ENCODE measurements at places on chromosomes 5 and 9. TPM values are rescaled to one million over a fixed set of nuclear protein-coding genes. Genes with fewer than 3 reads are reported as not detected.

GRCh38 chr5:39076101-39076756 is 2.0 kb upstream of the RICTOR start:
- DNase-seq: no peak

GRCh38 chr5:14859980-14860379 is 11.6 kb downstream of the ANKH start:
- no peak for DNase-seq

DNA sequence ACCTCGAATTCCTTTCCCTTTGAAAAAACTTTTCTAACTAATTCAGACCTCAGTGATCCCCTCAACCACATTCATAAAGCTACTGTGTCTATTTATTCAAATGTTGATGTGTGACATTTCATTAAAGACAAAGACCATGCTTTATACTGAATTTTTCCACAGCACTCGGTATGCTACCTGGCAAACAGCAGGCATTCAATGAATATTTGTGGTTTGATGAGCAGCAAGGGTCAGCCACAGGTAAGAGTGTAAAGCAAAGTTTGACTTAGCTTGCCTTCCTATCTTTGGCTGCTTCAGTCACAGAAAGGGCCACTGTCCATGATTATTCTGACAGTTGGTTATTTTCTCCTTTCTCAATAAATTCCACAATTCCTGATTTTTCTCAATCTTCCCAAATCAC is 5.1 kb upstream of the CDC42SE2 start:
- DNase-seq: no peak

DNA sequence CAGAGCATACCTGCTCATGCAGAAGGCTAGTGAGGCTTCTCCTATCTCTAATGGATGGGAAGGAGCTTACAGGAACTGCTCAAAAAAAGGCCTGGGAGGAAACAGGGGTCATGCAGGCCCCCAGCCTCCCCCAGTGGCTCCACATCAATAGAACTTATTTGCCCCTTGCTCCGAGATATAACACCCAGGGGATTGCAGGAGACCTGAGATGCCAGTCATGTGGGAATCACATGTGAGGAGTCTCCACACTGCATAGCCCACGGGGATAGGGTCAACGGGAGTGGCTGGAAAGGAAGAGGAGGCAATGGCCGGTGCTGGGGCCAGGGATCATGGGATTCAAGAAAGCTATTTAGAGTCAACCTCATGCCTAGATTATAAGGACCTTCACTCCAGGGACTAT is 76.2 kb downstream of the NRG2 start:
- no peak for DNase-seq

GRCh38 chr5:38795986-38796741 is 49.6 kb upstream of the OSMR start:
- no peak for DNase-seq

GRCh38 chr9:13567833-13568232 is 288.3 kb upstream of the MPDZ start:
- no peak for DNase-seq

DNA sequence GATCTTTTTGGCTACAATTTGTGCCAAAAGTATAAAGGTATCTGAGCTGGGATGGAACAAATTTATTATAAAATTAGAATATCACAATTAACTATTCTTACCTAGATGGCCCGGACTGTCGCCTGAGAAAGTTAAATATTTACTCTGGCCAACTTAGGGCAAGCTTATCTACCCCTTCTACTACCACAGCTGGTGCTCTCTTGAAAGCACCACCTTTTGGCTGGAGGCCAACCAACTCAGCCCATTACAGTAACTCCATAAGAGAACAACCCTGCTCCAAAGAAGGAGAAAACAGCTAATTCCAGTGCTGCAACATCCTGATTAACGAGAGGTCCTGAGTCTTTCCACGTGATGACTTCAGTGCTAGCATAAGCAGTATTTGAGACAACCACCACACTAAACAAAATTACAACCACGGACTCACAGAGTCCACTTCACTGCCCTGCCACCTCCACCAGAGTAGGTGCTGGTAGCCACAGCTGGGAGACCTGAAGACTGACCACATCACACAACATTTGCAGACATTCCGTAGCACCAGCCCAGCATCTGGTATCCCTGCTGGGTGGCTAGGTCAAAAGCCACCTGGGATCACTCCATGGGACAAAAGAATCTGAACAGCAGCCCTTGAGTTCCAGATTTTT is 43.2 kb downstream of the RGMB start:
- no peak for DNase-seq

- DNase-seq: no peak
Observed at GRCh38 chr5:122180146-122180712, 50.9 kb downstream of the ZNF474 start.

DNA sequence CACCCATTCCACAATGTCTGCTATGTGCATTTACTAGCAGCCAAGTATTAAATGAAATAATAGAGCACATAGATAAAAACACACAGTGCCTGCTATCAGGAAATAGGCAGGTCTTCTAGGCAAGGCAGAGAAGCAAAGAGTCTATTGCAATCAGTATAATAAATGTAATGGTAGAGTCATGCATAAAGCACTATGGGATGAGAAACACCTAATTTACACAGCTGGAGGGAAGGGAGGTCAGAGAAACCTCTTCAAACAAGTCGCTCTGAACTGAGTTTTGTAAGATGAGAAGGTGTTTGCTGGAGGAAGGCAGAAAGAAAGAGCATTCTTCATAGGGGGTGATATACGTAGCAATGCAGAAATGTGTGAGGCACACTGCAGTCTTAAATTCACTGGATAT is 341.0 kb upstream of the DMAC1 start:
- DNase-seq: no peak

DNA sequence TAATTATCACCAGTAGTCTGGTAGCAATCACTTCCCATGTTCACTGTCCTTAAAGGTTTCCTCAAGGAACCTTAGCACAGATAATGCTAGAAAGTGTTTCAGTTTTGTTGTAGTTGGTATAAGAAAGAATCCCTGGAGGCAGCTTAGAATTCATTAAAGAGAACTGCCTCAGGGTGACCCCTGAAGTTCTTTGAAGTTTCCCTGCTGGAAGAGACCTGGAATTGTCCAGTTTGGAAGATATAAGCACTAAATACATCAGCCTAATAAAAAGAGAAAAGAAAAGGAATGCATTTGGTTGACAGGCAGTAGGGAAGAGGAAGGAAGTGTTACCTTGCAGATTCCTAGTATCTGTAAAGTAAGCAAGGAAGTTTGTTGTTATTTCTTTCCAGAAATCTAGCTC is 999.6 kb upstream of the DMAC1 start:
- no peak for DNase-seq

DNA sequence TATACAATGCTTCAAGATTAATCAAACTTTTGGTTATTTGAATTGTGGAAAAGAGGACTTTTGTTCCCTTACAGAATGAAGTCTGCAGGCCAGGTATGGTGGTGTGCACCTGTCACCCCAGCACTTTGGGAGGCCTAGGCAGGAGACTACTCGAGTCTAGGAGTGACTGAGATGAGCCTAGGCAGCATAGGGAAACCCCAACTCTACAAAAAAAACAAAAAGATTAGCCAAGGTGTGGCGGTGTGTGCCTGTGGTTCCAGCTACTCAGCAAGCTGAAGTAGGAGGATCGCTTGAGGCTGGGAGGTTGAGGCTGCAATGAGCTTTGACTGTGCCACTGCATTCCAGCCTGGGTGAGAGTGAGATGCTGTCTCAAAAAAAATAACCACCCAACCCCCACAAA is 9.3 kb downstream of the CCNH start:
- no peak for DNase-seq

DNA sequence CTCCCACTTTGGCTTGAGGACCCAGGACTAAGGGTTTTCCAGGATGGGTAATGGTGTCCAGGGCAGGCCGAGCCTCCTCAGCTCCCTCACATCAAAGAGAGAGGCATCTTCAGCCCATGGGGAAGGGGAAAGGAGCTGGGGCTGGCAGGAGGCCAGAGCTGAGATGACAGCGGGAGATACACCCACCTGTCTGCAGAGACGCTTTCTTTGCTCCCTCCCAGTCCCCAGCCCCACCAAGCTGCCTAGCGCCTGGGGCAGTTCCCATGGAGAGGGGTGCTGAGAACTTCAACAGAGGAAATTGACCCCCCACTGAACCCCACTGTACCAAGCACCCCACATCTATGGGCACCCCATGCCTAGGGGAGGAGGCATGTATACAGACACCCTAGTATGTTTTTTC is 10.6 kb downstream of the PCDH1 start:
- DNase-seq: no peak

DNA sequence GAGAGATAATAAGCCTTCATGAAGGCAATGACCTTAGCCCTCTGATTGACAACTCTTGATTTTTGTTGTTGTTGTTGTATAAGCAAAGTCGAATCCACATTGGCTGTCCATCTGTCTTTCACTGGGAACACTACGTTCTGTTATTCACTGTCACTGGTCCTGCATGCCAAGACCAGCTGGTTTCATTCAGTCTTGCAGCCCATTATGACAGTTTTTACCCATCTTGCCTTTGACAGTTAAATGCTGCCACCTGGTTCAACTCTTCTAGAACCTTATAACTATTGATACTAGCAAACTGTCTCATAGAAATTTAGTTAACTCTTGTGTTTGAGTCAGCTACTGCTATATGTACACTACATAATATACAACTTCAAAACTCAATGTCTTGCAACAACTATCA is 382.3 kb upstream of the CDH10 start:
- no peak for DNase-seq

Gene ORM2
- total RNA-seq: not detected

DNA sequence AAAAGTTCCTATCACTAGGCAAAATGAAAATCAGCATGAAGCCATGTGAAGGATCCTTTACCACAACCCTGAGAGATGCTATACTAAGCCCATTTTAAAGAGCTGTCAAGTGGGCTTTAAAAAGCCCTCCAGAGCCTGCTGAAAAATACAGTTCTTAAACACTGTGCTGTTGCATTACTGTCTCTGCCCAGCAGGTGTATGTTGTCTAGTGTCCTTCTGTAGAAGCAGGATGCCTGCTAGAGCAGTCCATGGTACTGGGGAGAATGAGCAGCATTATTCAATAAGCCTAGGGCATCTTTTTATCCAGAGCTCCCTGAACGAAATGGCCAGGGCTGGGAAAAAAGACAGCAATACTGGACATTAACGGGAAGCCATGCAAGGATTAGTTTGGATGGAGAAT is 126.2 kb upstream of the PLCXD3 start:
- DNase-seq: no peak

- DNase-seq: no peak
Observed at GRCh38 chr9:28127101-28127500, 553.8 kb upstream of the C9orf72 start.

DNA sequence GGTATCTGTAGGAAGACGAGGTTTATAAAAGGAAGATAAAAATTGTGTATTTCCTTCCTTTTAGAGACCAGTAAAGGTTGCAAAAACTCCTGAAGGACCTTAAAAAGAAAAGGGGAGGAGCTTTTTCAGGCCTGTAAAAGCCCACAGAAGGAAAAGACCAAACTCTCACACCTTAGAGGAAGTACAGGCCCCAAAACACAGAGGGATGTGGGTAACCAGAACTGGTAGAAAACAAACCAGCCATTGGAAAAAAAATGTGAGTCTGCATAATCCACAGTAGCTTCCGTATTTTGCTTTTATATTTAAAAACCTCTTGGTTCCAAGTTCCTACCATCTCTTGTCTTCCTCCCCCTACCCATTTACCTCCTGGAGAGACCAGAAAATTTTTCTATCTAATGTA is 8.5 kb downstream of the GIN1 start:
- DNase-seq: no peak

DNA sequence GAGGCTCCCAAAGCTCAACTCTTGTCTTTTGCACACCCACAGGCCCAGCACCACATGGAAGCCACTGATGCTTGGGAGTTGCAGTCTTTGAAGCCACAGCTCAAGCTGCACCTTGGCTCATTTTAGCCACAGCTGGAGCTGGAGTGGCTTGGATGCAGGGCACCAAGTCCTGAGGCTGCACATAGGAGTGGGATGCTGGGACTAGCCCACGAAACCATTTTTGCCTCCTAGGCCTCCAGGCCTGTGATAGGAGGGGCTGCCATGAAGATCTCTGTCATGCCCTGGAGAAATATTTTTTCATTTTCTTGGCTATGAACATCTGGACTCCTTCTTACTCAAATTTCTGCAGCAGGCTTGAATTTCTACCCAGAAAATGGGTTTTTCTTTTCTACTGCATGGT is 438.5 kb upstream of the TNC start:
- no peak for DNase-seq

Gene WHRN
- 10.5 TPM for total RNA-seq

- no peak for DNase-seq
Observed at GRCh38 chr5:14231890-14232289, 88.7 kb downstream of the TRIO start.

GRCh38 chr5:109755761-109756160 is 66.0 kb downstream of the MAN2A1 start:
- DNase-seq: no peak

DNA sequence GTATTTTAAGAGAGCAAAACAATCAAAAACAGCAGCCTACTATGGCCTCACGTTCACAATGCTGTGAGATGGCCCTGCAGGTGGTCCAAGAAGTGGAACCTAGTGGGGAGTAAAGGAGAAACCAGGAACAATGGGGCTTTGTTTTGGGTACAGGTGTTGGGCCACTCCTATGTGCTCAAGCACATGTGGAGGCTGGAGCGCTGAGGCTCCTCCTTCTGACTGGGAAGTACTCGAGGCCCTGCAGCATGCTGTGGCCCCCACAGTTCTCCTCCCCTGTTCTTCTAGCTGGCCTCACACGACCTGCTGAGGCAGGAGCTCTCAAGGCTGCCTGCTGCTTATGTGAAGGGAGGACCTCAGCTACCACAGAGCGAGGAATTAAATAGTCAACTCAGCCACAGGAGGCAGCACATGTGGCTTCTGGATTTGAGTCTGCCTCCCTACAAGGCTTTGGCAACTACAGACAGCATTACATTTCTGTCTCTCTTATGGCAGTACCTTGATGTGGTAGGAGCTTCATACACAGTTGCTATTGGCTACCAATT is 482.3 kb downstream of the SPOCK1 start:
- no peak for DNase-seq

Gene FAM169A
- total RNA-seq: 10.2 TPM

DNA sequence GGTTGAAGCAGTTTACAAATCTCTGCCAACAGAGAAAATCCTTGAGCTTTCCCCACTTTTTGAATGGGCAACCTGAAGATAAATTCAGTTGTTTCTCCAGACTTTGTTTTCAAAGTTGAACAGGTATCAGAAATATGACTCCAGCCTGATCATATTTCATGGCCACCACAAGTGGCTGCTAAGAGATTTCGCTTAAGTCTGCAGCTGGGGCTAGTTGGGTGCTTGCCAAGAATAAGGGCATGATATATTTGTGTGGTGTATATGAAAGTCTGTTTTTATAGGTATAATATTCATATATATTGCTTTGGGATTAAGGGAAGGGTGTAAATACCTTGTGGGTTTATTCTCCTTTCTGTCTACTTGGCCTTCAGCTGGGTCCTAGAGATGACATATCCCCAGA is 168.4 kb upstream of the GDNF start:
- no peak for DNase-seq

- no peak for DNase-seq
Observed at GRCh38 chr5:72523960-72524582, 16.9 kb upstream of the ZNF366 start.

- peak; percentile 56 for DNase-seq
Observed at GRCh38 chr5:133930061-133930812, 38.2 kb downstream of the C5orf15 start.
